ENCODE measurements at places on chromosomes 13 and 19.

GRCh38 chr13:97904059-97904458, 49.4 kb upstream of the IPO5 start:
- DNase-seq: no peak

DNA sequence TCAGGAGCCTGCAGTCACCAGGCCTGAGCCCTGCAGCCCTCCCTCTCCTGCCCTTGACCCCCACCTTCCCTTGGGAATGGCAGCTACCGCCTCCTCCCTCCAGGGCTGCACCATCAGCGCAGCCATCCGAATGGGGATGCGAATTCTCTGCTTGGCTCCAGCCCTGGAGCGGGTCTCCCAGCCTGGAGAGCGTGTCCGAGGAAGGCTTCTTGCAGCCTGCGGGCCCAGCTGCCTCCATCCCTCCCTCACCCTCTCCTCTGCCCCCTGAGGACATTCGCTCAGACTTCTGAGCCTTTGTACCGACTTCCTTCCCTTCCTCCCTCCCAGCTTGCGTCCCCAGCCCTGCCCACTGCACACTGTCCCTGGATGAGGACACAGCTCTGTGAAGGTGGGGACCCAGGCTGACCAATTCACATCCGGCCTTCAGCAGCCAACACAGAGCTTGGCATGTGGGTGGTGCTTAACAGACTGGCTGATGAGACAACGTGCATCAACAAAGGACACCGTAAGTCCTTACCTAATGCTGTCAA, 6.0 kb upstream of the NKPD1 start:
- no peak for DNase-seq

GRCh38 chr19:10001899-10002298, 8.4 kb downstream of the COL5A3 start:
- no peak for DNase-seq

GRCh38 chr19:38221919-38222830, 1.8 kb downstream of the DPF1 start:
- DNase-seq: no peak

DNA sequence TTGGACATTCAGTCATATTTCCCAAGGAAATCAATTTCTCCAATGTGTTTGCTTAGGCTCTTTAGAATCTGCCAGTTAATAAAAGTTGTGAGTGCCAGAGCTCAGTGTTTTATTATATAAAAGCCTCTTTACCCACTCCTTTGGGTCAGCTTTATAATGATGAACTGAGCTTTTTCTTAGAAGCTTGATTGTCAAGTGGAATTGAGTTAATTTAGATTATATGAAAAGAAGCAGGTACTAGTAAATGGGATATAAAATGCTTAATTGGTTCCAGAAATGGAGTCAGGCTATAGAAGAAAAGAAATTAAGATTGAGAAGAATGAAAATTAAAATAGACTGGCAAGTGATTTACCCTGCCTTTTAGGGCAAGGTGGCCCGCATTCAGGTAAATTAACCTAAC, 363.2 kb downstream of the SLITRK6 start:
- no peak for DNase-seq

GRCh38 chr13:108272333-108272732, 2.8 kb downstream of the TNFSF13B start:
- no peak for DNase-seq

DNA sequence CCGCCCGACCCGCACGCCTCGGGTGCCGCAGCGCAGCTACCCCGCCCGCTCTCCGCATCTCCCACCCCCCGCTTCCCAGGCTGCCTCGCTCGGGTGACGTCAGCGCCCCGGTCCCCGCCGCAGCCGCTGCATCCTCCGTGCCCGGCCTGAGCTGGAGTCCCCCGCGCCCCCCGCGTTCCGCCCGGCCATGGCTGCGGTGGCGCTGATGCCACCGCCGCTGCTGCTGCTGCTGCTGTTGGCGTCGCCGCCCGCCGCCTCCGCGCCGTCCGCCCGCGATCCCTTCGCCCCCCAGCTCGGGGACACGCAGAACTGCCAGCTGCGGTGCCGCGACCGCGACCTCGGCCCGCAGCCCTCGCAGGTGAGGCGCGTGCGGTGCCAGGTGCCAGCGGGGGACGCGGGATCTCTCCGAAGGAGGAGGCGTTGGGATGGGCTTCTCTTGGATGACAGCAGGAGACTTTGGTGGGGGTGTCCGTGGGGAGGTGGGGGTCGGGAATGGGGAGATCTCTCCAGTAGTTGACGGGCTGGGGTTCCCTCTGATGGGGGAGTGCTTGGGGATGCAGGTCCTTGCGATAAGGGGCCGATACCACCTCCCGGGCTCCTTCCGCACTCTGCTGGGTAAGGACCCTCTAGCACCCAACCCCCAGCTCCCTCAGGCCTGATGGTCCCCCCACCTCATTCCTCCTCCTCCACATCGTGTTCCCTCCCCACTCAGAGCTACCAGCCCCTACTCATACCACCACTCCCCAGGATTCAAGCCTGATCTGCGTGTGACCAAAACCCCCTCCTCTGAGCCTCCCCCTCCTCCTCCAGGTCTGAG, at the start of gene TMEM59L:
Gene TMEM59L, plus strand, starts transcription at position 99 of the 817 bp plus-strand sequence. Its CDS starts 89 bp downstream, at position 188.
- peak; percentile 7 for DNase-seq

GRCh38 chr19:47755762-47756626, 10.6 kb downstream of the NOP53 start:
- DNase-seq: no peak

GRCh38 chr13:110468986-110469495, 92.5 kb downstream of the RAB20 start:
- DNase-seq: no peak

GRCh38 chr19:41239961-41240574, 21.0 kb downstream of the AXL start:
- DNase-seq: no peak

DNA sequence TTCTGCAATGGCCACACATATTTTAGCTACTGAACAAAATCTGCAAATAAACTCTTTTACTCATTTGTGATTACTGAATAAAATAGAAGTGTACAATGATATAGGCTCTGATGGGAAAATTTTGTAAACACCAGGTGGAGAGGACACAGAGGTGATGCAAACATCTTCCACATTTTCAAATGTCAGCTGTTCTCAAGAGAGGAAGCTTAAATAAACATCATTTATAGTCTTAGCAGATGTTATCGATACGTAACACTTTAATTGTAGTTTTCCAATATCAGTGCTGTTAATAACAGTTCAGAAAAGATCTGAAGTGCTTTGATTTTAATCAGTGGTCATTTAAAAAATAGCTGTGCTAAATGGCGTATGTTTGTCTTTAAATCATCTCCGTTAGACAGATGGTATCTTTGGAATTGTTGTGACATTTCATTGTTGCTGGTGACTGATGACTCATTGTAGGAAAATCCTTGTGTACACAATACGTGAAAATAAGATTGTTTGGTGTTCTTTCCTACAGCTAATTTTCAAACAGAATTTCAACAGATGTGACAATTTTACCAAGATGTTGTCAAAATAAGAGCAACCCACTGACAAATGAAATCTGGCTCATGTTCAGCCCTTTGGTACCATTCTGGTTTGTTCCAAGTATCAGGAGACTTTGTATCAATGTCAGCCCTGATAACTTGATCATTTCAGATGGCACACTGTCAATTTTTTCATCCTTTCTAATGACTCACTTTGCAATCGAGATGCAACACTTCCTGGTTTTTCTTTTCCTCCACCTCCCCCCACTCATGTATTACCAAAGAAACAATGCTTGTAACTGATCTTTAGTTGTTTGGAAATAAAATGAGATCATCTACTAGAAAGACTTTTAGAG, 516.0 kb downstream of the DCT start:
- DNase-seq: no peak

- no peak for DNase-seq
Observed at GRCh38 chr13:29591310-29591709, 4.2 kb downstream of the SLC7A1 start.

All from C1 segment of cervical spinal cord (tissue), 14 donors.